ENCODE measurements at places on chromosomes 11 and 22. TPM values are rescaled to one million over a fixed set of nuclear protein-coding genes. Genes with fewer than 3 reads are reported as not detected.

DNA sequence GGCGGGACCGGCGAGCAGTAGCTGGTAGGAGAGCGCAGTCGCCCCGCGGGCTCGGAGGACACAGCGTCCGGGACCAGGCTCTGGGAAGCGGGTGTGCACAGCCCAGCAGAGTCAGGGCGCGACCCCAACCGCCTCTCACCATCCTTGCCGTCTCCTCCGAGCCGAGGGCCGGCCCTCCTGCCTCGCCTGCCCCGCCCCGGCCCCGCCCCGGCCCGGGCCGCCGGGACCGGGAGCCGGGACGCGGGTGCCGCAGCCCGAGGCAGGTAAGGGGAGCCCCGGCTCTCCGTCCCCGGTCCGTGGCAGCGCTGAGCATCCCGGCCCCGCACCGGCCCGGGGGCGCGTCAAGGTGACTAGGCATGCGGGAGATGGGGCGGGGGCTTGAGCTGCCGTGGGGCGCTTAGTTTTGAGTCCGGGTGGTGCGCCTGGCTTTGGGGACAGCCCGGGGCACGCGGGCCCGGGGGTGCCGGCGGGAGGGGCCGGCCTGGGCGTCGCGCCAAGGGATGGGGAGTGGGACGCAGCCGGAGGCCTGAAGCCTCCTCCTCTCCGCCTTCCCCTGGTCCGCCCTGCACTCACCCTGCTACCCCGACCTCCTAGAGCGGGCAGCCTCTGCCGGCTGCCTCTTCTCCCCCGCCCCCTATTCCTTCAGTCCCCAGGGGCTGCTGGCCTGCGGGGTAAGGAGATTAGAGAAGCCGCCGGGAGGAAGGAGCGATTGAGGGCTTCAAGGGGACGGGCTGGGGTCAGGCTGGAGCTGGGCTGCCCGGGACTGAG lies at the start of gene ABCG4:
Gene ABCG4, plus strand, starts transcription at position 35 of the 768 bp plus-strand sequence. CDS start 914 bp downstream, outside the sequence.
- peak; percentile 88 for DNase-seq

DNA sequence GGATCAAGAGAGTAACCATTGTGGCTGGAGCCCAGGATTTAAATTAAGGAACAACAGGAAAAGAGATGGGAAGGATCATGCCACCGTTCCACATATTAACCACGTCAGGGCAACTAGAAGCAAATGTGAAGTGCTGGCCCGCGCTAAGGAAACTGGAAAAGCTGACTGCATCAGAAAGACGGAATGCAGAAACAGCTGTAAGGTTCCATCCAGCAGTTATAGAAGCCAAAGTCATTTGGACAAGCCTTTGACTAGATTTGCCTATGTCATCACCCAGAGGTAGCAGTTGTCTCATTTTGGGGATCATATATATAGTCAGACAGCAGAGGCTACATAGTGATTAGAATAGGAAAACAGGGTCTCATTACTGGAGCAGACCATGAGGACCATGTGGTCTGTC lies 43.0 kb upstream of the CRTAM start:
- DNase-seq, result no peak

EXPH5 gene
- total RNA-seq, result 12.8 TPM

SEPTIN3 gene
- 1.4 TPM for total RNA-seq

DNA sequence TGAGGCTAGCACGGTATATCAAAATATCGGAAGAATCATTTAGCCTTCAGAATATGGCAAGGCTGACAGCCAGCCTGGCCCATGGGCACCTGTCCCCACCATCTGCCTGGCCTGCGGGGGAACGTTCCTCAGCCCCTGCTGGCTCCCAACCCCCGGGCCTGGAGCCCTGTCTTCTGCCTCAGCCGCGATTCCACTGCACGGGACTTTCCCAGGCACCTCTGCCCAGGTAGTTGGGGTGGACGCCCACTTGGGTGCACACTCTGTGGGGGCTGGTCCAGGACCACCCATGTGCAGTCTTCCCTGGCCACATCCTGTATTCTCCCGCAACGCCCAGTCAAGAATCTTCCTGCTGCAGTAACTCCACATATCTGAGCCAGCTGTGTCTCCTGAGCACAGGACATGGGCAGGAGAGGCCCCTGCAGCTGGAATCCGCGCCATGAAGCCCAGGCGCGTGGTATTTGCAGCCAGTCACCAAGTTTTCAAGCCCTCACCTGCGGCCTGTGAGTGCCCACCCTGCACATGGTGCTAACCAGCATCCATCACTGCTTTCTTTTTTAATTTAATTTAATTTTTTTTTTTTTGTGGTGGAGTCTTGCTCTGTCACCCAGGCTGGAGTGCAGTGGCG lies 77.9 kb downstream of the KCNQ1 start:
- DNase-seq, result peak; percentile 44

PARVG gene
- 89.2 TPM for total RNA-seq

GRCh38 chr11:44601471-44602370 lies 36.3 kb downstream of the CD82 start:
- no peak for DNase-seq

GRCh38 chr11:15114501-15115475 lies at the start of gene INSC:
INSC (plus strand) TSS chr11:15114923; CDS start chr11:15149175, 34,252 bp downstream.
- DNase-seq, result no peak

GRCh38 chr11:1121331-1121812 lies 36.4 kb upstream of the MUC5AC start:
- DNase-seq, result peak; percentile 17

- DNase-seq, result no peak
Measured at GRCh38 chr11:131957875-131958274, 587.5 kb downstream of the NTM start.

DNA sequence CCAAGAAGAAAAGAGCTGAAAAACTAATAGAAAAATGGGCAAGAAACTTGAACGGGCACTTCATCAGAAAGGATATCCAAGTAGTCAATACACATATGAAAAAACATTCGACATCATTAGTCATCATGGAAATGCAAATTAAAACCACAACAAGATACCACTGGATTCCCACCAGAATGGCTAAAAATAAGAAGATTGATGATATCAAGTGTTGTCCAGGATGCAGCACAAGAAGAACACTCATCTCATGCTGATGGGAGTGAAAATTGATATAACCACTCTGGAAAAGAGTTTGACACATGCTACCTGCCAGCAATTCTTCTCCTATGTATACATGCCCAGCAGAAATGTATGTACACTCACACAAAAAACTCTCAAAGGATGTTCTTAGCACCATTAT lies 26.9 kb upstream of the SCUBE2 start:
- DNase-seq, result no peak

- no peak for DNase-seq
Measured at GRCh38 chr11:93756748-93757147, 15.3 kb downstream of the C11orf54 start.

- no peak for DNase-seq
Measured at GRCh38 chr11:42412590-42412989, 899.2 kb upstream of the API5 start.

GRCh38 chr22:34490886-34491285 lies 570.6 kb upstream of the LARGE1 start:
- DNase-seq, result no peak

DNA sequence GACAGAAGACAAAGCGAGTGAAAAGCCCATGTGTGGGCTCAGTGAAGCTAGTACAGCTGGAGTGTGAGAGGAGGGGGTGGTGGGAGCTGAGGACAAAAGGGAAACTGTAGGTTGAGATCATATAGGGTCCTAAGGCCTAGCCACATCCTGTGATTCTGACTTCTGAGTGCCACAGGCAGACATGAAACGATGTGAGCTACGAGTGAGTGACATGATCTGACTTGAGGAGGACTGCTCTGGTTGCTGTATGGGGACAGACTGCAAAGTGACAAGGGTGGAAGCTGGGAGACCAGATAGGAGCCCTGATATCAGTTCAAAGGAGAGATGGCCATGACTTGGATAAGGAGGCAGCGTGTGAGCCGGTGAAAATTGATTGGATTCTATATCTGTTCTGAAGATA lies 85.4 kb downstream of the MICAL2 start:
- DNase-seq, result no peak

TIRAP gene
- 13.4 TPM for total RNA-seq

Measured in upper lobe of left lung (tissue), 6 donors.